ENCODE measurements at places on chromosomes 12 and 14.

- no peaks in the 10 kb centered on the region for H3K4me1 ChIP-seq
- no peaks in the 10 kb centered on the region for H3K27me3 ChIP-seq
Measured at GRCh38 chr12:18332173-18332572, 70.9 kb downstream of the PIK3C2G start.

DNA sequence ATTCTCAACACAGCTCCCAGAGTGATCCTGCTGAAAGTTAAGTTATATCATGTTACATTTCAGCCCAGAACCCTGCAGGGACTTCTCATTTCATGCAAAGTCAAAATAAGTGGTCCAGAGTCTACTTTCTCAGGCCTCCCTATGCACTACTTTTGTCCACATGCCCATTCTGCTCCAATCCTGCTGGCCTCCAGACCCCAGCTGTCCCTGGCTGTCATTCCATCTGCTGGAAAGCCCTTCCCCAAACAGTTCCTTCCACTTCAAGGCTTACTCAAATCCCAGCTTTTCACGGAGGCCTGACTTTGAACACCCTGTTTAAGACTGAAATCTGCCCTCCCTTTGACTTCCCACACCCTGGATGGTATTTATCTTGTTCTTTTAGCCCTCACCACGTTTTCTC, 109.8 kb upstream of the DNM1L start:
- H3K4me1 ChIP-seq: no peaks in the 10 kb centered on the region
- no peak for DNase-seq
- H3K27ac ChIP-seq: no peak overlapping the region
- no peak overlapping the region for H3K4me3 ChIP-seq
- no peaks in the 10 kb centered on the region for H3K36me3 ChIP-seq

- H3K27me3 ChIP-seq: no peaks in the 10 kb centered on the region
- H3K27ac ChIP-seq: no peak overlapping the region
- H3K36me3 ChIP-seq: no peaks in the 10 kb centered on the region
- no peak for DNase-seq
- H3K4me1 ChIP-seq: no peaks in the 10 kb centered on the region
- H3K4me3 ChIP-seq: no peak overlapping the region
Measured at GRCh38 chr14:94364964-94365363, 23.4 kb downstream of the SERPINA1 start.

DNA sequence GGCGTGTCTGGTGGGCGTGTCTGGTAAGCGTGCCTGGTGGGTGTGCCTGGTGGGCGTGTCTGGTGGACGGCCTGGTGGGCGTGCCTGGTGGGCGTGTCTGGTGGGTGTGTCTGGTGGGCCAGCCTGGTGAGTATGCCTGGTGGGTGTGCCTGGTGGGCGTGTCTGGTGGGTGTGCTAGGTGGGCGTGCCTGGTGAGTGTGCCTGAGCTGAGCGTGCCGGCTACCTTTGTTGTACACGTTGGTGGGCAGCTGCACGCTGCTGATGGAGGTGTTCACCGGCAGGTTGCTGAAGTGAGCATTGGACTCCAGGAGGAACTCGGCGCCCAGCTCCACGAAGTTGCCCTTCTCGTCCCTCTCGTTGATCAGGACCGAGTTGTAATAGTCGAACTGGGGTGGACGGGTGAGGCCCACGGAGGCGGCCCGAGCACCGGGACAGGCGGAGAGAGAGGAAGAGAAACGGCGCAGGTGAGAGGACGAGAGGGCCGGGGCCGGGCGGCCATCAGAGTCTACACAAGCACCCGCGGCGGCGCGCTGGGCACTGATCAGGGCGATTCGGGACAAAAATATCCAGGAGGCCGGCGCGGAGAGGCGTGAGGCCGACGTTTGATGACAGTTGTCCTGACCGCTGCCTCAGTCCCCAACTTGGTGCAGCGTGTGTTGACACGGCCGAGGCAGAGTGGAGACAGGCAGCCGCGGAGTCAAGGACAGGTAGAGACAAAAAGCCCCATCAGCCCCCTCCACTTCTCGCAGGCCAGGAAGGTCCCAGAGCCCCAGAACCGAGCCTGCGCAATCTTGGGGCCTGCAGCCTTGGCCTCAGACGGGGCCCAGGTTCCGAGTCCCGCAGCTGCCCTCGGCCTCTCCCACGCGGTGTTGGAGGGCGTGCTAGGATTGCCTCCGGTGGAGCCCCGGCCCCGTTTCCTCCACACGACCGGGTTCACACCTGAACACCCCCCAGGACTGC, 10.5 kb downstream of the CACNA2D4 start:
- no peaks in the 10 kb centered on the region for H3K36me3 ChIP-seq
- no peak overlapping the region for H3K4me3 ChIP-seq
- no peaks in the 10 kb centered on the region for H3K4me1 ChIP-seq

- DNase-seq: no peak
- H3K36me3 ChIP-seq: no peaks in the 10 kb centered on the region
- no peaks in the 10 kb centered on the region for H3K27me3 ChIP-seq
- no peaks in the 10 kb centered on the region for H3K4me1 ChIP-seq
Measured at GRCh38 chr12:81958406-81958805, 199.3 kb upstream of the PPFIA2 start.

- H3K4me1 ChIP-seq: no peaks in the 10 kb centered on the region
- H3K36me3 ChIP-seq: no peaks in the 10 kb centered on the region
- H3K4me3 ChIP-seq: no peak overlapping the region
- no peak for DNase-seq
- no peak overlapping the region for H3K27ac ChIP-seq
- no peaks in the 10 kb centered on the region for H3K27me3 ChIP-seq
Measured at GRCh38 chr14:54651649-54652048, 84.7 kb downstream of the SAMD4A start.
